ENCODE measurements at places on chromosomes 7 and 10.
A peak's percentile ranks its signal among the peaks of the same experiment; 100 is the strongest.

- no peak for DNase-seq
These were observed 41.1 kb upstream of the PRKAR1B start for GRCh38 chr7:767941-768731.

GRCh38 chr7:88331322-88331721 lies 24.6 kb upstream of the STEAP4 start:
- DNase-seq, result no peak

DNA sequence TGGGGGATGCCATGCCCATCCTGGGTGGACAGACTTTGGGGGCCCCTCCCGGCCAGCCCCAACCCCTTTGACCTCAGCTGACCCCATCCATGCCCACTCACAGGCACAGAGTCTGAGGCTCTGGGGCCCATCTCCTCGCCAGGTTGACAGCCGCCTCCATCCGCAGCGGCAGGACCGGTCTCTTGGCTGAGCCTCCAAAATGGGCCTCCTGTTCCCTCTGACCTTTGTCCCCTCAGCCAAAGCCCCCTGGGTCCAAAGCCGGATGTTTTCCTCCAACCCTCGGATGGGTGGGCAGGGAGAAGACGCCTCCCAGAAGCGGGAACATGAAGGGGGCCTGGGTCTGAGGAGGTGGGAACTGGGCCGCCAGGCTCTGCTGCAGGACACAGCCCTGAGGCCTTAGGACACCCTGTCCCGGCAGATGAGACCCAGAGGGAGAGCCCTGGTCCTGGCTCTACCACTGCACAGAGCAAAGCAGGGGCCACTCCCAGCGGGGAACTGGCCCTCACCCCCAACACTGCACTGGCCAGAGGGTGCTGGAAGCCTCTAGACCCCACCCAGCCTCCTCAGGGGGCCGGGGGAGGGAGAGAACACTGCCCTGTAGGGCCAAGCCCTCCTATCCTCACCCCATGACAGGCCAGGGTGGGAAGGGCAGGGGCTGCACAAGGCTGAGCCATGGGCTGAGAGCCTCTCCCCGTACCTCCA lies 12.6 kb downstream of the PDGFA start:
- DNase-seq, result no peak

GRCh38 chr10:114593240-114593792 lies 64.8 kb downstream of the ABLIM1 start:
- no peak for DNase-seq

DNA sequence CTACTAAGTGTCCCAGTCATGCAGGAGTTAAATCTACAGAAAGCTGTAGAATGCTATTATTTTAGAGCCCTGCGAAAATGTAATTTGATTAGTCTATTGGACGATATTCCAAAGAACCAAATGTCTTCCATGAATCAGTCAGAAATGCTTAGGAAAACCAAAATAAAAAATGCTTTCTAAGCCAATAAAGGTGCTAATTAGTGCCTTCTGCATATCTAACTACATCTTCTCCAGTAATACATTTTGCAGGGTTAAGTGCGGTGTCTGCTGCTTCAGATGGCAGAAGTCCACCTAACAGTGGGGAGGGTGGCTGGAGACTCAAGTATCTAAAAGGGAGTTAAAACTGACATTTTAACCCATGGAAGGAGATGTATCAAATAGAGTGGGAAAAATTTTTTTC lies 50.1 kb downstream of the ITPRID1 start:
- DNase-seq, result no peak

DNA sequence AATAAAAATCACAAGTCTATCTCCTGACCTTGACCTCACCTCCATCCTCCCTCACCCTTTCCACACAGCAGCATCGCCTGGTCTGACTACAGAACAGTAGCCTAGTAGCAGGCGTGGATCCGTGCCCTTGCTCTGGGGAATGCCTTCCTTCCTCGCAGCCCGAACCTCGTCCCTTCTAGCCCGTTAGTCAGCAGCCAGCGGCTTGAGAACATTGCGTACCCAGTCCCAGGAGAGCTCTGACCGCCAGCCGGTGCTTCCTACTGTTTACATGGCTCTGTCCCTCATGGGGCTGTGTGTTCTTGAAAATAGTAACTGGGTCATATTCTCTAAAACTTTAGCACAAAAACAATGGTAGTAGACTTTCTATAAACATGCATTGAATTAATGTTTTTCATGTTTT lies 682.7 kb upstream of the IGFBP3 start:
- no peak for DNase-seq

- DNase-seq, result no peak
These were observed 168.2 kb downstream of the CACNA2D1 start for GRCh38 chr7:82275342-82275741.

- no peak for DNase-seq
These were observed 12.7 kb upstream of the TTYH3 start for GRCh38 chr7:2619116-2619515.

DNA sequence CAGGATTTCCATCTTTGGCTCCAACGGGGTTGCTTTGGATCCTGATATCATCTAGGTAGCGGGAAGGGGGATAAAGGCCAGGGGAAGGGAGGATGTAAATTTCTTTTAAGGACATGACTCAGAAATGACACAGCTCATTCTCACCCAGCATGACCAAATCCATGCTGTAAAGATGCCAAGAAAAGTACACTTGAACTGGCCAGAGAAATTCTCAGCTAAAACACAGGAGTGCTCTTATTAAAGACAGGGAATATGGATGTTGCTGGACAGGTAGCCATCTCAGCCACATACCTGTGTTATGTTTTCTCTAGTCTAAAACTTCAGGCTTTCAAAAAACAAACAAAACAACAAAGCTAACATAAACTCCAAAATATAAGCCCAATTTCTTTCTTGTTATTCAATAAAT lies 68.3 kb downstream of the NAMPT start:
- DNase-seq, result peak; percentile 81

GRCh38 chr7:1426474-1426873 lies 32.8 kb downstream of the MICALL2 start:
- no peak for DNase-seq

DNA sequence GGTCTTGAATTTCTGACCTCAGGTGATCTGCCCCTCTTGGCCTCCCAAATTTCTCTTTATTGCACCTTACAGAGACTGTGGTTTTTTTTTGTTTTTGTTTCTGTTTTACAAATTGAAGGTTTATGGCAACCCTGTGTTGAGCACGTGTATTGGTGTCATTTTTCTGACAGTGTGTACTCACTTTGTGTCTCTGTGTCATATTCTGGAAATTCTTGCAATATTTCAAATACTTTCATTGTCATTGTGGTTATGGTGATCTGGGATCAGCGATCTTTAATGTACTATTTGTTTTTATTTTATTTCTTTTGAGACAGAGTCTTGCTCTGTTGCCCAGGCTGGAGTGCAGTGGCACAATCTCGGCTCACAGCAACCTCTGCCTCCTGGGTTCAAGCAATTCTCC lies 89.8 kb downstream of the PRTFDC1 start:
- no peak for DNase-seq

DNA sequence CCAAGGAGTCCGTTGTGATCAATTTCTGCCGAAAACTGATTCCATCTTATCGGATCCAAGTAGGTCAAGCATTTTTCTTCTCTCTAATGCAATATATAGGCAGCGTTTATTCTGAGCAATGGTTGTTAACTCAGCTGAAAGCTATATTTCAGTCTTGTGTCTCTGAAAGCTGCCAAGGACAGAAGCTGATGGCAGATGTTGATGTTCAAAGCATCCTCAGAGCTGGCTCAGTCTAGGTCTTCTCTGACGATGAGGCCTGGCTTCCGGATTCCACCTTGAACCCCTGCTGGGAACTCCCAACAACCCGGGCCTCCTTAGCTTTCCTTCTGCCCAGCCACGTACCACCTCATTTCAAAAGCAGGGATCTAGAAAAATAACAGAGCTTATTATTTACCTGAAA lies 863.6 kb downstream of the NRG3 start:
- no peak for DNase-seq

DNA sequence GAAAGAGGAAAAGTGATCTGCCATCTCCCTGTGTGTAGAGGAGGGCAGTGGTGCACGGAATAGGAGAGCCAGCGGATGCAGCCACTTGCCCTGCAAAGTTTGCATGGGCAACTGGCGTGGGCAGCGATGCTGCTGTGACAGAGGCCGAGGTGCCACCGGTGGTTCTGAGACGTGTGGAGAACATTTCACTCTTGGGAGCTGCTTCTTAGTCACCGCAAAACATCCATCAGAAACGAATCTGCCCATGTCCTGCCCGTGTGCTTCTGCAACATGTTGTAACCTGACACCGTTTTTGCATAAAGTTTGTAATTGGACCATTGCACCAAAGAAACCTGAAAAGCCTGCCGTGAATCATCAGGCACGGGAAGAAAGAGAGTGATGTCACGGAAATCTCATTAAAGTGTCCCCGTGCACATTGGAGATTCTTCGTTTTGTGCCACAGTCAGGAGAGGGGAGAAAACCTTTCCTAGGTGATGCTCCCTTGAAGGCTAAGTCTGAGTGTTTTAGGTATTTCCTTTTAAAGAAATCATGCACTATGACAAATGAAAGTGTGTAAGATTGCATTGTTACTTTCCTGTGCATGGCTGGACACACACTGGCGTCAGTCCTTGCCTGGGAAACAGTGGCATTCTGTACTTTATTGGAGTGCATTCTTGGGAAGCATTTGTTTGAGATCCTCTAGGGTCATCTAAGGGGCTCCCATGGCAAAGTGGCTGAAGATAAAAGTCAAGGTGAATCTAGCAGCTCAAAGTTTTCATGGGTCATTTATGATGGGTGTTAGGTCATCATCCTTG lies 302.6 kb downstream of the KLF6 start:
- DNase-seq, result no peak

DNA sequence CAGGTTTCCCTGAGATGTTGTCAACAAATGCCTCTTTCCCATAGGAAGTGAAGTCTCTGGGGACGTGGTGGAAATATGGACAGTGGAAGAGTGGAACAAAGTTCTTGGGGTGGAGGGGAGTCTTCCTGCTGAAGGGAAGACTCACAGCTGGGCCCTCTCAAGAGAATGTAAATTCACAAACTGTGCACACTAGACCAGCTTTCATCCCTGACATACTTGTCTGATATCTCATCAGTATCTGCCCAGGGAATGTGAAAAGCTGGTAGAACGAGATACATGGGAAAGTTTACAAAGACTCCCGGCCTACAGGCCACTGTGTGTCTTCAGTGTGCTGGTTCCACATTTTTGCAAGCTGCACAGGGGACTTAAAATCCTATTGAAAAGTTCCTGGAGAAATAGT lies 16.7 kb upstream of the CCDC3 start:
- no peak for DNase-seq

DNA sequence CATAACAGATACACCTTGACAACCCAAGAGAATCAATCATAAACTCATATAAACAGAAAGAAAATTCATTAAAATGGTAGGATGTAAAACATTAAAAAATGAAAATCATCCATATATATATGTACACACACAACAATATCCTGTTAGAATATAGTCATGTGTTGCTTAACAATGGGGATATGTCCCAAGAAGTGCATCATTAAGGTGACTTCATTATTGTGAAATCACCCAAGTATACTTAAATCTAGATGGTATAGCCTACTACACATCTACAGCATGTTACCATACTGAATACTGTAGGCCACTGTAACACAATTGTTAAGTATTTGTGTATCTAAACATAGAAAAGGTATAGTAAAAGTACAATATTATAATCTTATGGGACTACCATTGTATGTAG lies 115.8 kb upstream of the TMEM168 start:
- no peak for DNase-seq

DNA sequence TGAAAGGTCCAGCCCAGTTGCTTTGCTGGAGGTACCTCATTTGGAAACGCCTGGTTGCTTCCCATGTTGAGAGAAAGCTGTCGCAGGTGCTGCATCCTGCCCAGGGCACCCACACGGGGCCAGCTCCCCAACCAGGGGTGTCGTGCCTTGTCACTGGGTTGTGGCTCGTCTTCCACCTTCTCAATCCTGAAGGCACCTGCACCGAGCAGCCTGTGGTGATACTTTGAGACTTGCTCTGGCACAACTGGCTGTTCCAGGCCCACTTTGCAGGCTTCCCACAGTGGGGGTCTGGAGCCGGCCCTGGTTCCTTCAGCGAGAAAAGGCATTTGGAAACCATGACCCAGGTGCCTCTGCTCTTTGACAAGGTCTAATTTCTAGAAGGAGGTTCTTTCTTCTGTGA lies 197.3 kb upstream of the PPP2R2D start:
- no peak for DNase-seq

DNA sequence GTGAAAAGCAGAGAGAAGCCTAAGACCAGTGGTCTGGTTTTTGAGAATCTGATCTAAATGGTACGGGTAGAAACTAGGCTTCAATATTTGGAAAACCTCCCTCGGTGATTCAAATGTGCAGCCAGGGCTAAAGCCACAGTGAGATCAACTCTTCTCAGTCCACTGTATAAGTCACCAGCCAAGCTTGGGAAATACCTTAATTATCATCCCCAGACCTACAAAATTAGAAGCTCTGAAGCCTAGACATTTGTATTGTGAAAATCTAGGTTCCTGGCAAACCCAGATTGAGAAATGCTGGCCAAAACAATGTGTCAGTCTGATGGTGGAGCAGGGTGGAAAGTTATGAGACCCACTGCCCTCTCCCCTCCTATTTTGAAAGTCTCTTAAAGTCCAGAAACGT lies 131.7 kb downstream of the DGKI start:
- DNase-seq, result no peak

DNA sequence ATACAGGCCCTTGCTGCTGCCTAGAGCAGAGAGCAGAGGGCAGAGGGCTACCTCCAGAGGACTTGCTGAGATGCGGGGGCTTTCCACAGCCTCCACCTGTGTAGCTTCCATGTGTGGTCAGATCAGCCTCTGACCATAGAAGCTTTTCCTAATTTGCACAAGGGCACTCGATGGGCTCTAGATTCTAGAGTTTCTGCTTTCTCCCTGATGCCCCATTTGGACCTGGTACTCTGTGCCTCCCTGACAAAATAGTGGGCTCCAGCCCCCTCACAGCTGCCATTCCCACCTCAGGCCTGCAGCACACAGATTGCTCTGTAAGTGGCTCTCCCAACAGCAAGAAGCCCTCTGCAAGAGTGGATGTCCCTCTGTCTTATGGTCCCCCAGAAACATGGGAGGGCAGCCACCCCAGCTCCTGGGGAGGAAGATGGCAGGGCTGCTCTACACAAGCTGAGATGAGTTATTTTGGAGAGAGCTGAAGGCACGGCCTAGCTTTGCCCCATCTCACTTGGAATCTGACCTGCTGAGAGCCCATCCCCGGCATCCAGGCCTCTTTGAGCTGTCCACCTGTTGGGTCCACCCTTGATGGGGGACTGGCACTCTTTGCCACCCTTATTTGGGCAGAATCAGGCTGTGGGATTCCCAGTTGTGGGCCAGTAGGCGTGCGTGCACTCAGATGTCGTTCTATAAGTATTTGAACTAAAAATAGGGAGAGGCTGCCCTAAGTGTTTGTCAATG lies 16.7 kb downstream of the TMEM273 start:
- no peak for DNase-seq

GRCh38 chr7:139702811-139703486 lies 74.8 kb downstream of the HIPK2 start:
- no peak for DNase-seq

DNA sequence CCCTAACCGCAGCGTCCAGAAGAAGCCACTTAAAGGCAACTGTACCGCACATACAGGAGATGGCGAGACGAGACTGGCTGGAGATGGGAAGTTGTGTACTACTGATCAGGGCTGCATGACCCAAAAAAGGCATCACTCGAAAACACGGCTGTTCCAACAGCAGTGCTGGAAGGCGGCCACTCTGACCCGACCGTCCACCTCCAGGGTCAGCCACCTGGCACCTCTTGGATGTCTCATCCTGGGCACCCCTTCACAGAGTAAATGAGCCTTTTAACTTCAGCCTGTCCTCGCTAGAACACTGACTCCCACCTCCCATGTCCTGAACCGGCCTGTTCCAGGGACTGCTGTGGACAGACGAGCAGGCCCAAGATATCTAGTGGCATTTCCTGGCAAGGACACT lies 180.7 kb downstream of the DIP2C start:
- DNase-seq, result no peak

All from fibroblast of skin of left biceps (primary cell).